GM12892 (cell line): ENCODE measurements at places on chromosomes 12 and 14.
A peak's percentile ranks its signal among the peaks of the same experiment; 100 is the strongest.

GRCh38 chr14:49969961-49970360, 77.1 kb downstream of the ARF6 start:
- DNase-seq = no peak

DNA sequence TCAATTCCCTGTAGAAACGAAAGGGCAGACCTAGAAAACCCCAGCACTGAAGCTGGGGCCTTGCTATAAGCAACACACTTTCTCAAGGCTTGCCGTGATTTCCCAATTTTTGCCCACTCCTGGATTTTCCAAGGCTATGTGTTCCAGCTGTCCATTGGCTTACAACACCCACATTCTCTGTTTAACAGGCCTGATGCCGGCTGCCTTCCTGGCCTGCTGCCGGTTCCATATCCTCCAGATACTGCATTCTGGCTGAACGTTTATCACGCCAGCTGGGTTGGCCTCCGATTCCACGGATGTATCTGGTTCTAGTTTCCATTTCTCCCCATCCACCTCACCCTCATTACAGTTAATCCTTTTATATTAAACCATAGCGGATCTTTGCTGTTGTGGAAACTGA, 2.0 kb upstream of the PCNX1 start:
- DNase-seq = no peak

DNA sequence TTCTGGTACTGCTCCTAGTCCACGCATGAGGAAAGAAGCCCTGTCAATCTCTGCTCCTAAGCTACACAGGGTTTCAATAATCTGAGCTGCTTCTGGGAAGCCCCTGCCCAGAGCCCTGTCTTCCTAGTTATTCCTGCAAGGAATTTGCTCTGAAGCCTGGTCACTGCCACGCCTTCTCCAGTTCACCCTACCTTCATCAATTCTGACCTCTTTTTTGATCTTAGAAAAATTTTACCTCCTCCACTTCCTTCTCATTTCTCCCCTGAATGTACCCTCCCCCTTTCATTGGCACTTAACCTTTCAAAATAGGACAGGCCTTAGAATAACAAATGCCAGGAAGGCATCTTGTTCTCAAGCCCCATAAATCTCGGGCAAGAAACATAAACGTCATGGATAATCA, 14.9 kb upstream of the LRRK2 start:
- DNase-seq = no peak

DNA sequence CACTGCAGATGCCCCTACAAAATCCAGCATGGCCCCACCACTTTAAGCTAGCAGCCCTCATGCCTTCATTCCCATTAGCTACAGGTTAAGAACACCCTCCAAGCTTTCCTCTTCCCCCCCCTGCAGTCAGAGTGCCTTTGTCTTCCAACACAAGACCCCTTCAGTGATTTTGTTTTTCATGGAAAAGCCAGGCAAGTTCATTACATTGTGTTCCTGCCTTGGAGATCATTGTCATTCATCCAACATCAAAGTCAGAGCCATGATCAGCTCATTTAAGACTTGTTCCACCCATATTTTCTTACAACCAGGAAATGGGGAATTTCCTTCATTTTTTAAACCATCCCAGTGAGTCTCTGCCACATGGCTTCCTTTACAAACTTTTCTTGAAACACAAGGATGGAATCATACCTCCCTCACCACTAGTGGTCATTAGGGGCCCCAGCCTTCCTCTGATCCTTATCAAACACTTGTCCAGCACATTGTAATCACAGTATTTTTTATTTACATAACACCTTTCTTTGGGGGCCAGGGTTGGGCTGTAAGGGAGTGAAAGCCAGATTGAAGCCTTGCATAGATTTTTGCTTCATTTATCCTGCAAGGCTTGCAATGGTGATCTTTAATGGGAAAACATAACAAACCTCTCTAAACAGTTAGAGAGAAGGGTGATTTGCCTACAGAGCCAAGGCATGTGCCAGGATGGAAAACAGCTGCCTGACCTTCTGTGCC, 765.3 kb downstream of the MED13L start:
- DNase-seq = no peak

- no peak for DNase-seq
Observed at GRCh38 chr12:112740387-112740934, 51.1 kb upstream of the RPH3A start.

- no peak for DNase-seq
Observed at GRCh38 chr12:30968211-30968610, 41.7 kb downstream of the TSPAN11 start.

- DNase-seq = no peak
Observed at GRCh38 chr12:19066475-19067001, 63.0 kb upstream of the PLEKHA5 start.

DNA sequence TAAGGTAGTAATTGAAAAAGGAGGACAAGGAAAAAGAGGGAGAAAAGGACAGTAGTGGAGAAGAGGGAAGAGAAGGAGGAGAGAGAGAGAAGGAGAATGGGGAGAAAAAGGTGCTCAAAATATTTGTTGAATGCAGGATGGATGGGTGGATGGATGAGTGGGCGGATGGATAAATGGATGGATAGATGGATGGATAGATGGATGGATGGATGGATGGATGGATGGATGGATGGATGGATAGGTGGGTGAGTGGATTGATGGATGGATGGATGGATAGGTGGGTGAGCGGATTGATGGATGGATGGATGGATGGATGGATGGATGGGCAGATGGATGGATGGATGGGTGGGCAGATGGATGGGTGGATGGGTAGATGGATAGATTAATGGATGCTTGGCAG, 21.3 kb upstream of the C14orf132 start:
- no peak for DNase-seq

DNA sequence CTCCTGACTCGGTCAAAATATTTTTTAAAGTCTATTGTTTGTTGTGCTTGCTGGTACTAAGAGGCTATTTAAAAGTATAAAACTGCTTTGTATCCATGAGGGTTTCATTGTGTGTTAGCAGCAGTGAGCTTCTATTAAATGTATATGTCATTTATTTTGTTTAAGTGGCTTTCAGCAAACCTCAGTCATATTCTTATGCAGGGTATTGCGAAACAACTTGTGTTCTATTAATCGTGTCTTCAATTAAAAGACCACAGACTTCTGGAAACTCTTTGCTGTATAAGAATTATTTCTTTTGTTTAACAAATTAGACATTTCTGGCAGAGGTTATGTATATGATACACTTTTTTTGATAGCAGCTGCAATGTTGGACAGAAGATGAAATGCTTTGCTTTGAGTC, 6.5 kb downstream of the IAPP start:
- DNase-seq = no peak

GRCh38 chr12:65510584-65511050, 232.1 kb downstream of the MSRB3 start:
- no peak for DNase-seq

DNA sequence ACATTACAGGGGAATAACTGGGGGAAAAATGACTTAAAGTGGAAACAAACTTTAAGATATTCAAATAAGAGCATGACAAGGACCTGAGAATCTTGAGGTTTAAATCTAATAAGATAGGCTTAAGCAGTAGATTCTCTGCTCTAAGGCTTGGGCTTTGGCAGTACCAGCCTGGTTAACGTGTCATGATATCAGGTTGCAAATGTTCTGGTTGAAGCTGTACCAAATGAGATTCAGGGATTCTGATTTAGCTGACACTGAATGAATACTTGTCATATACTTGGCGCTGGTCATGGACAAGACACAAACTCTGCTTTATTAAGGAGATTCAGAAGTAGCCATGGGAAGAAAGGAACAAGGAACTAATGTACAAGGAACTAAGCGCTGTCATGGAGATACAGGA, 6.1 kb downstream of the TCP11L2 start:
- DNase-seq = no peak

- no peak for DNase-seq
Observed at GRCh38 chr14:77574446-77575115, 41.9 kb downstream of the SPTLC2 start.

GRCh38 chr12:5500331-5500659, 68.4 kb downstream of the NTF3 start:
- DNase-seq = no peak

DNA sequence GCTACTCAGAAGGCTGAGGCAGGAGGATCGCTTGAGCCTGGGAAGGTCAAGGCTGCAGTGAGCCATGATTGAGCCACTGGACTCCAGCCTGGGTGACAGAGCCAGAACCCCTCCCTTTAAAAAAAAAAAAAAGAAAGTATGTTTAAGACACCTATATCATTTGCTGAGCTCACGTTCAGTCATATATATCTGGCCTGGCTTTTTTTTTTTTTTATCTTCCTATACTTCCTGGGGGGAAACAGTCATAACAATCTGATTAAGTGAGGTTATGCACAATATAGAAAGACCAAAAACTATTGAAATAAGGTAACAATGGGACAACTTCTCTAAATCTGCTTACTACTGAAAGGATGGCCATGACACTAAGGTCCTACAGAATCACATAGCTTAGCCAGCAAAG, 9.4 kb upstream of the ARID2 start:
- no peak for DNase-seq

DNA sequence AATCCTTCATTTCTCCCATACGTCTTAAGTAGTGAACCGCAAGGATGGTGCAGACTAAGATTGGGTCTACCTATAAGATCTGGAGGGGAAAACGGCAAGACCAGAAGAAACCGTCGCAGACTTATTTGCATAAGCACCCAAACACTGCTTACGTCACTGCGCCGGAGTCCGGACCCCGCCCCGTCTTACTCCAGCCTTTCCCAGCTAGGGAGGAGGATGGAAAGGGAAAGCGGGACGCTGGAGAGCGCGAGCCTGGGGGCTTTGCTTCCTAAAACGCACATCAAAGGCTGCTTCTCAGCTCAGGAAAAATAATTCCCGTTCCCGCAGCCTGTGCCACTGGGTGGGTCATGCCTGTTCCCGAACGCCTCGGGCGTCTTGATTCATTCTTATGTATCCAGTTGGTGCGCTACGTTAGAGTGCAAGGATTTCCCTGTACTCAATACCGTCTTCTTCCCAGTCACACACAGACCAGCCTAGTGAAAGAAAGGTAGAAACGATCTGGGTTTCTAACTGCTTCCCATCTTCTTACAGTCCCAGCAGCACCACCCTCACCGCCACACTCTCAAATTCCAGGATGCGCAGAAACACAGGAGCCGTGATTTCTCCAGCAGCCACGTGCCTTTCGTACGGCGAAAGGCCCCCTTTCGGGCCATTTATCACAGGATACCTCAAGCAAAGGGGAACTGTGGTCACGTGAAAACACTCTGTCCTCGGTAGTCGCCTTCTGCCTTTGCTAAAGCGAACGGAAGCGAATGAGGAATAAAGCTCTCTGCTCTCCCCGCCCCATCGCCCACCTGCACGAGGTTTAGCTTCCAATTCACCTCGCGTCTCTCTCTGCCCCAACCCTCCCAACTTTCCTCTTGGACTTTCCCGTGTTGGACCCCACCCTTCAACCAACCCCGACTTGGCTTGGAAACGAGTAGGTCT, 1.1 kb downstream of the SLC6A15 start:
- DNase-seq = peak; percentile 1

- no peak for DNase-seq
Observed at GRCh38 chr14:77529213-77529612, 30.6 kb upstream of the ISM2 start.

- no peak for DNase-seq
Observed at GRCh38 chr14:44412858-44413569, 94.1 kb downstream of the FSCB start.

- no peak for DNase-seq
Observed at GRCh38 chr12:40078266-40078665, 27.6 kb downstream of the SLC2A13 start.

GRCh38 chr12:88952562-88952942, 372.3 kb upstream of the KITLG start:
- no peak for DNase-seq

DNA sequence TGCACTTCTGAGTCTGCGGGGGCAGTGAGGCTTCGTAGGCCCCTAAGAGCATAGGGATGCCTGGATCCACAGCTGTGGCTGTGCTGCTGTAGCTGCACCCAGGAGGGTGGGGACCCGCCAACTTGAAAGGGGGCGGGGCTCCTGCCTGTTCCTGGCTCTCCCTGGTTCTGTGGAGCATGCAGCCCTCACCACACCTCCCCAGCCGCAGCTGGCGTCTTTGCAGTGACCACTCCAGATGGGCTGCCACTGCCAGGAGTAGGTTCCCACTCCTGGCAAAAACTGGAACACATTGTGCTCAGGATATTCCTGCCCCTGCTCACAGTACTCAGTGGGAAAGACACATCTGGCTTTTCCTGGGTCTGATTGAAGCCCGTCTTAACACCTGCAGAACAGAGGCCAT, 35.8 kb downstream of the TIMELESS start:
- DNase-seq = no peak

- DNase-seq = no peak
Observed at GRCh38 chr12:63869656-63870055, 25.2 kb downstream of the SRGAP1 start.

DNA sequence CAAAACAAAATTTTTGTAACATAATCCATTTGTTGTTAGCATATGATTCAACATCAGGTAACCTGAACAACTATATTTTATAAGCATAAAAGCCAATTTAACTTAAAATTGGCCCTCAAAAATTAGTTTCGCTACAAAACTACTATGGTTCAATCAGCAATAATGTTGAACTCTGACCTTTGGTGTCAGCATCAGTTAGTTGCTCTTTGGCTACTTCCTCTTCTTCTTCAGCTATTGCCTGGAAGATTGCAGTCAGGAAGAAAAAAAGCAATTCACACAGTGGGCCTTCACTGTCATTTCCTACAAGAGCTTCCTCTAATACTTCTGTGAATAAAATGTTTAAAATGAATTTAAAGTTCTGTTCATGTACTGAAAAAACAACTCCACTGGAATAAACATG, 78.2 kb upstream of the CFL2 start:
- no peak for DNase-seq

DNA sequence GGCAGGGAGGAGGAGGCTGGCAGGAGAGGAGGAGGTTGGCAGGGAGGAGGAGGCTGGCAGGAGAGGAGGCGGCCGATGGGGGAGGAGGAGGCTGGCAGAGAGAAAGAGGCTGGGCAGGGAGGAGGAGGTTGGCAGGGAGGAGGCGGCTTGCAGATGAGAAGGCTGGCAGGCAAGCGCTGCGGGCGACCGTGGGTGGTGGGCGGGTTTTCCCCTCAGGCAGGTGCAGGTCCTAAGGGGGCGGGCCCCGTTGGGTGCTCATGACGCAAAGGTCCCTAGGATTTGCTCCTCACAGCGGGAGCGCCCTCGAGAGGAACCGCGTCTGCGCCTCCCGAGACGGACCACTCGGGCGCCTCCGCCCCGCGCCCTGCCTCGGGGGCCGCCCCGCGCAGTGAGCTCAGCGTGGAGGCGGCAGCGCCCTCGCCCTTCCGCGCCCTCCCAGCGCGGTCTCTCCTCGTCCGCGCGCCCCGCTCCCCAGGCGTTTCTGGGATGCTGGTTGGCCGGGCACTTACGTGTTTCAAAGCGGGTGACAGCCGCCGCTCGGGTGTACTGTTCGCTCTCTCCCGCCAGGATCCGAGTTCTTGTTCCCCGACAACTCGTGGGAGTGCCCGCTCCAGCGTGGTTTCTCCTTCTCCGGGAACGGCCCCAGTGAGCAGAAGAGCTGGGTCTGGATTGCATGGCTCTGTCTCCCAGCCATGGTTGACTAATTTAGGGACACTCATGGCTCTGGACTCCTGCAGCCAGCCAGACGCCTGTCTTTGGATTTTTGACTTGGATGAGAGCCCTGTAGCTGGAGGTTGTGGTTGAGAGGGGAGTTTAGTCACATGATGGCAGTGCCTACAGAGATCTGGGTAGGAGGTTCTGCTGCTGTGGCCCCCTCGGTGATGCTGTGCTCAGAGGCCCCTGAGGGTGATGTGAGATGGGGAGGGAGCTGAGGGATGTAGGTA, 64.1 kb upstream of the PPP4R3A start:
- DNase-seq = peak; percentile 32

GRCh38 chr14:67583711-67584644, 16.1 kb downstream of the PIGH start:
- no peak for DNase-seq
